ENCODE measurements at places on chromosomes 2 and 18. TPM values are rescaled to one million over a fixed set of nuclear protein-coding genes. Genes with fewer than 3 reads are reported as not detected.

The ANKRD29 gene
- total RNA-seq, result 5.8 TPM

The BOLL gene
- total RNA-seq, result not detected

- peak; percentile 1 for DNase-seq
Observed at GRCh38 chr2:118388771-118389170, 300.5 kb downstream of the INSIG2 start.

DNA sequence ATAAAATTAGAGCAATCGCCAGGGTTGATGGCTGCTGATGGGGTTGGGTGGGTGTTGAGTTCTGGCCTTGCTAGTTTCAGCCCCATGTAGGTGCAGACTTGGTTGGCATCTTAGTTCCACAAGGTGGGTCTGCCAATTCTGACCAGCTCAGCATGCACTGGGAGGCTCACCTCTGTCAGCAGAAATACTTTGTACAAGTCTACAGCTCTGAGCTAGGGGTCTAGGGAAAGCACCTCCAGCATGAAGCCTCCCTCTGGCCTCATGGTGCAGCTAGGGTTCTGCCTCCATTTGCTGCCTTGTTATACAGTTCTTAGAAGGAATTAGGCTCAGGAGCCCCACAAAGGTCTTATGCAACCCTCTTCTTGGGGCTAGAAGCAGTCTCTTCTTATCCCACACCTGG, 278.9 kb upstream of the HDAC4 start:
- no peak for DNase-seq

- DNase-seq, result no peak
Observed at GRCh38 chr2:9113262-9113661, 93.3 kb upstream of the ASAP2 start.

DNA sequence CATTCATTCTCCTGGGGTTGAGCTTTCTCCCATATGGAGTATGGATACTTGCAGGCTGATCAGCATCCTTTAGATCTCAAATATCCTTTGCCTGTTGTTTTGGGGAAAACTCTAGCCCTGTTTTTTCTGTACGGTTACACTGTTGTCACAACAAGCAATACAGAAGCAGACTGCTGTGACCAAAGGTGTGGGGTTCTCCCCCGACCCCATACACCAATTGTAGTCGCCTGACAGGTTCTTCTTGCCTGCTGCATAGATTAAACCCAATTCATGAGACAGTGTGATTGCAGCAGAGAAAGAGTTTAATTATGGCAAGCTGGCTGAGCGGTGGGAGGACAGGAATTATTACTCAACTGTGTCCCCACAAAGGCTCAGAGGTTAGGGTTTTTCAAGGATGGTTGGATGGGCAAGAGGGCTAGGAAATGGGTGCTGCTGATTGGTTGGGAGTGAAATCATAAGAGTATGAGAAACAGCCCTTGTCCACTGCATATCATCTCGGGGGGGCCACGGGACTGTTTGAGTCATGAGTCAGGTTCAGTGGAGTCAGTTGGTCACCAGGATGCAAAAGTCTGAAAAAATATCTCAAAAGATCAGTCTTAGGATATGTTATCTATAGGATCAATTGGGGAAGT, 40.6 kb downstream of the ITGB1BP1 start:
- DNase-seq, result peak; percentile 44

DNA sequence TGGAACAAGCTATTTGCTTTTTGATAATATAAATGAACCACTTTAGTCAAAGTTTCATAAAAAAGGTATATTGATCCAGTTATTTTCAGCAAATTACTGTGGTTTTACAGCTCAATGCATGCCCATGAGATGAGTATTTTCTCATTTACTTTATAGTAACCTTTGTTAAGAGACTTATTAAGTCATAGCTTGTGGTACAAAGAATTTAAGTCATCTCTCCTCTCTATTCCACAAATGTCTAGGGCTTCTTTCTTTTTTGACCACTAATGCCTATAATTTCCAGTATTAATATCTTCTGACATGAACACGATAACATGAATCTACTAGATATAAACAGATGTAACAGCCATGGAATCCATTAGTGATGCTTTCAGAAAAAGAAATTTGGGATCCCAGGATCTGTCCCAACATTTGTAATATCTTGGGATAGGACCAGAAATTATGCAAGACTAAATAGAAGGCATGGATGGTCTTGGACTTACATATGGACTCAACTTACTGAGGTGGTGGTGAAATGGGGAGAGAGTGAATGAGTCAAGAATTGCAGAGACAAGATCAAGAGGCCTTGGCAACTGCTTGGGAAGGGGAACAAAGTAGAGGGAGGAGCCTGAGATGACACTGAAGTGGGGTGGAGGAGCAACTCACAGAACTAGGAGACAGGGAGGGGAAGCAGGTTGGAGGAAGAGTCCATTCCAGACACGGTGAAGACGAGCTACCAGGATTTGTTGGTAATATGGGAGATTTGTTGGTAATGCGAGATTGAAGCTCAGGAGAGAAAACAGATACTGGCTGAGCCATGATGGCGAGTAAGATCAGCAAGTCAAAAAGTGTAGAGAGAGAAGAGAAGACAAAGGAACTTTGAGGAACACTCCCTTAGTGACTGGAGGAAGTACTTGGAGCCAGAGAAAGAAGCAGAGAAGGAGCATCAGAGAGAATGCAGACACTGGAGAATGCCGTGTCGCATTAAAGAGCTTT, 42.4 kb upstream of the KDM3A start:
- no peak for DNase-seq

DNA sequence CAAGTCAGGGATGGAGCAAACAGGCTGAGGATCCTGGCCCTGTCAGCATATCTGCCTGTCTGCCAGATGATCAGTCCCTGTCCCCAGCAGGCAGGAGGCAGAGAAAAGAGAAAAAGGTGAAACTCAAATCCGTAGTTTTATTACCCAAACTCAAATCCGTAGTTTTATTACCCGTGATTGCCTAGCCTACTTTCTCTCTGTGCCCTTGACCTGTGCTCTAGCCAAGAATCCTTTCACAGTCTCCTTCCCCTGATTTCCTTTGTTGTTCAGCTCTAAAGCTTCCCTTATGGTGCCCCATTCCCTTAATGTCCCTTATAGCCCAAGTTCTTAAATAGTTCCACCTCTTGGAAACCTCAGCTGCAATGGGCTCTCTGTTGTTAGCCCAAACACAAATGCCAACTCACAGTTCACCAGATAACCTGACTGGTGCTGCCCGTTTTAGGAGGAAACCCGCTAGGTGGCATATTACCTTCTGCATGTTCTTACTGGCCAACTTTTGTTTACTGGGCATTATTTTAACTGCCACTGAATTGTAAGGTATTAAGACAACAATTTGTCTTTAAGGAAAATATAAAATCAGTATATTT, 125.7 kb upstream of the FZD5 start:
- DNase-seq, result no peak

DNA sequence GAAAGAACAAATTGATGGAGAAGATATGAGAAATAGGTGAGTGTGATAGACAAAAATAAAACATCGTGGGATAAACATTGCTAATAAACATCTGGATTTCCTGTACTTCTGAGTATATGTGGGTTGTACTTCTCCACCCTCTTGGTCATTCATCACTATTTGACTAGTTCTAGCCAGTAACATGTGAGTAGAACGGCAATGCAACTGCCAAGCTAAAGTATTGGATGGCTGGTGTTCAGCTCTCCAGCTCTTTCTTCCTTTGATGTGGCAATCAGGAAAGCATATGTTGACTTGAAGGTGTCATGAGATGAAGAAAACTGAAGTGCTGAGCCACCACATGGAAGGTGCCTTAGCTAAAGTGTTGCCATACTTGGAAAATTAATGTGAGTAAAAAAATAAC, 144.9 kb downstream of the SCG2 start:
- no peak for DNase-seq

DNA sequence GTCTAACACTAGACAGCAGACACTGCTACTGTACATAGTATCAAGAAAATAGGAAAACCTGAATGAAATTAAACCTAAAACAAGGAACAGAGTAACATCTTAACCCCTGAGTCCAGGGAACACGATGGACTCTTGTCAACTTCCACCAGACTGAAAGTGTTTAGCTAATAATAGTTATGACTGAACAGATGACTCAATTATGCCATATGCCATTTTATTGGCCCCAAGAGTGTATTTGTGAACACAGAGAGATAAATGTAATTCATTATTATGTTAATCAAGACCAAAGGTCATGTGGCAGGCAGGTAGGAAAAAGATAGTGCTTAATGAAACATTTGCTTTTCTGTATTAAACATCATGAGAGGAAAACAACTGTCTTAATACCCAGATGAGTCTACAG, 58.0 kb downstream of the NYAP2 start:
- no peak for DNase-seq

Measured in LHCN-M2 (cell line).